ENCODE measurements at places on chromosomes 16 and 17.

DNA sequence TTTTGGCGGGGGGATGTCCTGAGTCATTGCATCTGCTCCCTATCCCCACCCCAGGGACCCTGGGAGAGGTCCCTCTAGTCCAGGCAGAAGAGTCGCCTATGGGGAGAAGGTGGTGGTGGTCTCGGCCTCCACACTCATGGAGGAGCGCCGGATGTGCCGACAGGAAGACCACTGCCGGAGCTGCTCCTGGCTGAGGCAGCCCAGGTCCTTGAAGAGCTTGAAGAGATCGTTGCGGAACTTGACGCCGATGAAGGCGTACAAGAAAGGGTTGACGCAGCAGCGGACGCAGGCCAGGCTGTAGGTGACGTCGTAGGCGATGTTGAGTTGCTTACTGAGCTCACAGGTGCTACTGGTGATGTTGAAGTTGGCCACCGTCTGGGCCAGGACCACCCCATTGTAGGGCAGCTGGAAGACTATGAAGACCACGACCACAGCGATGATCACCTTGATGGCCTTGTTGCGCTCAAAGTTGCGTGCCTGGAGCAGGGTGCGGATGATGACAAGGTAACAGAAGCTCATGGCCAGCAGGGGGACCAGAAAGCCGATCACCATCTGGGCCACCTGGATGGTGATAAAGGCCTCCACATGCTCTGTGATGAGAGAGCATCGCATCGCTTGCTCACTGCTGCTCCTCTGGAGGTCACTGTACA is 10.5 kb downstream of the CCR7 start:
- no peak for DNase-seq

DNA sequence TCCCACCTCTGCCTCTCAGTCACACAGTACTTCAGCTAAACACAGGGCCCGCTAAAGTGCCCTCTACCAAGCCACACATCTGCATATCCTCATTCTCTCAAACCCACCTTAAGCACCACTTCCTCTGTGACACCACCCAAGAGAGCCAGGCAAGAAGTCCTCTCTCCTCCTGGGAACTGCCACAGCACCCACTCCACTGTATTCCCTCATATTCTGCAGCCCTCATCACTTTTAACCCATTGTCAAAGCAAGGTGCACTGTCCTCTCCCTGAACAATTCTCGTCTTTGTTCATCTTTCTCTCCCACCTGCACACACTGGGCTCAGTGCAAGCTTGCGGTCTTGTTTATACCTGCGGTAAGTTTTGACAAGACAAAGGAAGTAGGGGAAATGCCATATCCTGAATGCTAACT is 13.6 kb downstream of the CHD9 start:
- no peak for DNase-seq

DNA sequence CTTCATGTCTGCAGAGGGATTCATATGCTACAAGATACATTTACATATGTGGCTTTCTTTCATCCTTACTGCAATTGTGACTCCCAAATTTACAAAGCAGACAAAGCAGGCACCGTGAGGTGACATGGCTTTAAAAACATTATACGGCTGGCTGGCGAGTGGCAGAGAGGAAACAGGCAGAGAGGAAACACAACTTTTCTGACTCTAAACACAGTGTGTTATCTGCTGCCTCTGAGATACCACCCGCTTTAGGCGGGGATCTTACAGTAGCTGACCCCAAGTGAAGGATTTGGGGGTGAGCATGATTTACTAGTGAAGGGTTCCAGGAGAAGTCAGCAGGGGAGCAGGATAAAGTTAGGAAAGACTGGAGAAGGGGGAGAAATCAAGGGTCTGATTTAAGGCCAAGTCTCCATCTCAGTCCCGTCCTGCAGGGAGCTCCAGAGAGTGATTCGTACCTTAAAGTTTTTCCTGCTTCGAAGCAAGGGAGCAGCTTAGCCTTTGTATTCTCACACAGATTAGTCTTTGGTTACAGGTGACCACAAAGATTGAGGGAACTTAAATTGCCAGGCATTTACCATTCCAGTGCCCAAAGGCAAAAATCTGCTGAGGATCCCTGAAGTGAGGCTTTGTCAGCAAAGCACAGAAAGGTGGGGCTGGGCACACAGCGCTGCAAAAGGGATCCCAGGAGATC is 355.0 kb downstream of the GRIN2A start:
- no peak for DNase-seq

GRCh38 chr17:28745786-28746411 is 2.1 kb downstream of the TRAF4 start:
- DNase-seq, result no peak

DNA sequence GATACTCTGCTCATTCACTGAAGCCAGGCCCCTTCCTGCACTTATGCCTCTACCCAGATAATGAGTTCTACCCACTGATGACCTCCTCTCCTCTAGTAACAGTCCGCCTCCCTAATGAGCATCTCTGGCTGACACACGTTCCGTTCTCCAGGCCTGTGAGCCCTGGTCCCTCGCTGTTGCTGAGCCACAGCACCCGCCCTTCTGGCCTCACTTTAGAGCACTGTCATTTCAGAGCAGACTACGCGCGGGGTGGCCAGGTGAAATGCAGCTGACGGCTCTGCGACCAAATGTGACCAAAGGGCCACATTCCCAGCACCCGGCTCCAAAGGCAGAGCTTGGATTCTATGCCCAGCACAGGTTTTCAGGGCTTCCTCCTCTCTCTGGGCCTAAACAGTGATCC is 13.8 kb downstream of the PSMD3 start:
- no peak for DNase-seq

DNA sequence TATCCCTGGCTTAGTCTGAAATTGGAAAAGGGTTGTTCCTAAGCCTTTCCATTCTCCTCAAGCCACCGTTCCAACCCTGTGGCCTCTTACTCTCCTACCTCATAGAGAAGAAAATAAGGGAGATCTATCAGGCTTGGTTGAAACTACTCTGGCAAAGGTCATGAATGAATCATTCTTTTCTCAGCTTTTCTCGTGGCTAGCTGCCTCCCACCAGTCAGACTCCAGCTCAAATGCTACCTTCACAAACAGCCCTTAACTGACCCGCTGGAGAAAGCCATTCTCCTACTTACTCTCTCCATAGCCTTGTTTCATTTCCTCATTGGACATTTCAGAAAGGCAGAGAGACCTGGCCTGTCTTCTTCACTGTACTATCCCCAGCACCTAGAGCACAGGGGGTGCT is 8.9 kb downstream of the MYH10 start:
- DNase-seq, result no peak

- DNase-seq, result peak; percentile 11
Measured at GRCh38 chr17:45428050-45428617, 4.5 kb downstream of the ARHGAP27 start.

GRCh38 chr16:72142476-72142875 is 29.5 kb downstream of the PMFBP1 start:
- no peak for DNase-seq

DNA sequence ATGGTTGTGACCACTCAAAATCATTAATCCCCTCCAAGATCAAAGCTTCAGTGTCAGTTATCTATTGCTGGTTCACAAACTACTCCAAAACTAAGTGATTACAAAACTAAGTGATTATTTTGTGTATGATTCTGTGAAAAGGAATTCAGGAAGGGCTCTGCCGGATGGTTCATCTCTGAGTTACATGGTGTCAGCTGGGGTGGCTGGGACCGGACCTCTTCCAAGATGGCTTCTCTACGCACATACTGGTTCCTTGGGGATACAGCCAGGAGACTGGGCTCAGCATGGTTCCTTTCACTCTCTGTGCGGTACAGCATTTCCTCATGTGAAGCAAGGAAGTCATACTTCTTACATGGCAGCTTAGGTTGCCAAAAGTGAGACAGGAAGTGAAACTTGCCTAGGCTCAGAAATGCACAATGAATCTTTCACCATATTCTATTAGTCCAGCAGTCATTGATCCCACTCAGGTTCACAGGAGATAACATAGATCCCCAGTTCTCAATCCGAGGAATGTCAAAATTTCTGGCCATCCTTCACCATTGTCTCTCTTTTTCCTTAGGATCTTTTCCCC is 97.9 kb upstream of the IRX6 start:
- DNase-seq, result no peak

- no peak for DNase-seq
Measured at GRCh38 chr17:55430541-55431288, 9.1 kb upstream of the MMD start.

- DNase-seq, result no peak
Measured at GRCh38 chr16:16014329-16015224, 65.2 kb downstream of the ABCC1 start.

All from astrocyte of the cerebellum (primary cell).